Muscle of arm (tissue), 14 donors: ENCODE measurements at places on chromosomes 2 and 18. TPM values are rescaled to one million over a fixed set of nuclear protein-coding genes. Genes with fewer than 3 reads are reported as not detected.

DNA sequence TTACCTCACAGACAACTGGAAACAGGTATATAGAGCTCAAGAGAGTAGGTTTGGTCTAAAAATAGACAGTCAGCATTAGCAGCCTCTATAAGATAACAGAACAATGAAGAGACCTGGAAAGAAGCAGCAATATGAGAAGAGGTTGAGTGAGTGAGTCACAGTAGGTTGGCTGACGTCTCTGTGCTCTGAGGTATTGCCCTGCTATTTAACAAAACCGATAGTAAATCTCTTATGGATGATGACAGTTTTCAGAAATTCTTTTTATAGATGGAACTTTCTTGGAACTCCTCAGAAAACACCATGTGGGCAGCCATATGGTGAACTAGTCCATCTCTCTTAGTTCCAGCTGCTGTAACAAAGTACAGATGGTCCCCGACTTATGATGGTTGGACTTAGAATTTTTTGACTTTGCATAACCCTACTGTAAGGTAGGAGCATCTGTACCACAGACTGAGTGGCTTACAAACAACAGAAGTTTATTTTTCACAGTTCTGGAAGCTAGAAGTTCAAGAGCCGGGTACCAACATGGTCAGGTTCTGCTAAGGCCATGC is 123.5 kb downstream of the MBD2 start:
- no peak for DNase-seq

DNA sequence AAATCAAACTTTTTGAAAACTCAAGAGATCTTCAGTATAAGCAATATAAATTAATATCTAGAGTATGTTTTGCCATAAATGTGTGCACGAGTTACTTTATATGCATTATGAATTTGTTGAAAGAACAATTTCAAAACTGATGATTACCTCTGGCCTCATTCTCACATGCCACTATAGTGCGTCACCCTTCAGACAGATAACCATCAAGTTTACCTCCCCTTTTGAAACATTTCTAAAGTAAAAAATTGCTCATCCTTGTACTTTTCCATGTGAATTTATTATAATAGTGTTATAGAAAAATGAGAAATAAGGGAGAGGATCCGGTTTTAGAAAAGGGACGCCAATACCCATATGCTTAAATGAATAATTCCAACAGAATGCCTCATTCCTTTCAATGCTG is 38.3 kb downstream of the ZEB2 start:
- DNase-seq: no peak

GRCh38 chr2:189366349-189366748 is 74.9 kb upstream of the WDR75 start:
- no peak for DNase-seq

- DNase-seq: no peak
Measured at GRCh38 chr2:158273791-158274190, 172.1 kb downstream of the UPP2 start.

- DNase-seq: no peak
Measured at GRCh38 chr2:200159357-200159707, 147.2 kb upstream of the SPATS2L start.

DNA sequence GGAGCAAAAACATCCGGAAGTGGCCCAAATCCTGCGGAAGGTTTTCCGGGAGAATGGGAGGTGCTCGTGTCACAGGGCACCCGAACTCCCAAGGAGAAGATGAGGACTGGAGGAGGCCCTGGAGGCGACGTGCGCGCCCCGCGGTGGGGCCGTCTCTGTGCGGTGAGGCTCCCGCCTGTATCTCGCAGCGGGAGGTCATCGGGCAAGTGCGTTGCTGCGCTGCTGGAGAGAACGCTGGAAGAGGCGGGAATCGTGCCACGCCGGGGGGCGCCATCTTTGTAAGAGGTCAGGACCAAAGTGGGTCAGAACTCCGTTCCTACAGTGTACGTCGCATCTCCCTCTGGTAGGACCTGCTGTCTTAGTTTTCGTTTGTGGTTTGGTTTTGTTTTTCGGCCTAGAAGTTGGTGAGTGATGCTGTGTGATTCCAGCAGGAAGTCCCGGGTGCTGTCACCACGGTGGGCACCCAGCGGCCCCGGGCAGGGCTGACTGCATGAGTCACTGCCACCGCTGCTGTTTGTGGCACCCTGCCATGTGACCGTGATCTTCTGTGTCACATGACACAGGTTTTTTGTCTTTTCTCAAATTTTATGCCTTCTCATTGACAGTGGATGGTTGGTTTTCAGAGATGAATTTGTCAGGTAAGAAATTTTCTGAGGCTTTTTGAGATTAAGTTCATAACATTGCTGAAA is 21.5 kb upstream of the ATP9B start:
- DNase-seq: no peak

DNA sequence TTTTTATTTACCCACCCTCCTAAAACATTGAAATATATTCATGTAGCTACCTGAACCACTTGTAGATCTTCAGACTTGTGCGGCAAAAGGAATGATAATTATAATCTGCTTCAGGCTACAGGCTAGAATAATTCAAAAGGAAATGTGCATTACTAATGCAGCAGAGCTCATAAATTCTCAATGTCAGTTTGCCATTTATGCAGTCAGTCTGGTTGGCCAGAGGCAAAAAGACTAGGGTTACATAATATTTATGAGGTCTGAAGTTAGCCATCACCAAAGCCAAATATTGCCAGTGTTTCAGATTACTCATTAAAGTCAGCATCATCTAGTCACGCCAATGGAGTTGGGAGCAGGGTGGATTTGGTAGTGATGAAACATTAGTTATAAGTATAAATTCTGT is 38.9 kb downstream of the METAP1D start:
- no peak for DNase-seq

- no peak for DNase-seq
Measured at GRCh38 chr18:6589923-6590322, 139.6 kb upstream of the ARHGAP28 start.

GRCh38 chr18:11548916-11549551 is 60.4 kb upstream of the SLC35G4 start:
- DNase-seq: peak; percentile 68

- no peak for DNase-seq
Measured at GRCh38 chr2:226794751-226795171, 4.9 kb downstream of the IRS1 start.

DNA sequence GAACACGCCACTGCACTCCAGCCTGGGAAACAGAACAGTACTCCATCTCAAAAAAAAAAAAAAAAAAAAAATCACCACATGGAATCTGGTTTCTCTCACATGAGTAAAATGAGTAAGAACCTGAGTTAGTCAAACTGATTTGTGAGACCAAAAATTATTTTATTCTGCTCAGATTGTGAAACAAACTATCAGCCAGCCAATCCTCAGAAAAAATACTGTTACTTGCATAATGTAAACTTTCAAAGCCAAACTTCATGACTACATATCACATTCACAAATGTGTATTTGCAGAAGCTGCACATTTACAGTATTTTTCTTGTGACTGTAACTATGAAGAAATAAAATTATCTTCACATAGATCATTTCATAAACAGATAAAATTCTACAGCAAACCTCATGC is 23.2 kb downstream of the SUMO1 start:
- DNase-seq: no peak

- no peak for DNase-seq
Measured at GRCh38 chr2:57602733-57603132, 443.9 kb upstream of the VRK2 start.

- DNase-seq: no peak
Measured at GRCh38 chr18:59416818-59417217, 57.8 kb upstream of the LMAN1 start.

- DNase-seq: no peak
Measured at GRCh38 chr18:74281011-74281979, 10.5 kb downstream of the CYB5A start.

DNA sequence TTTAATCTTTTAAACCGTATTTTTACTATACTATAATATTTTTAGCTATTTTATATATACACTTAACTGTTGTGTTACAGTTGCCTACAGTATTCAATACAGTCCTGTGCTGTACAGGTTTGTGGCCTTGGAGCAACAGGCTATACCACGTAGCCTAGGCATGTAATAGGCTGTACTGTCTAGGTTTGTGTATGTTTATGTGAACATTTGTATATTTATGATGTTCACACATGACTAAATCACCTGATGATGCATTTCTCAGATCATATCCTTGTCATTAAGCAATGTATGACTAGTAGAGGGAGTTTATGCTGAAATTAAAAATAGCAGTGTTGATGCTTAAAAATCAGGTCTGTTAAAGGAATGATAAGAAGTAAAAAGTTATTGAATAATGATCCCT is 92.3 kb upstream of the RANBP2 start:
- no peak for DNase-seq

- DNase-seq: no peak
Measured at GRCh38 chr18:52340406-52341102, 557 bp downstream of the DCC start.

DNA sequence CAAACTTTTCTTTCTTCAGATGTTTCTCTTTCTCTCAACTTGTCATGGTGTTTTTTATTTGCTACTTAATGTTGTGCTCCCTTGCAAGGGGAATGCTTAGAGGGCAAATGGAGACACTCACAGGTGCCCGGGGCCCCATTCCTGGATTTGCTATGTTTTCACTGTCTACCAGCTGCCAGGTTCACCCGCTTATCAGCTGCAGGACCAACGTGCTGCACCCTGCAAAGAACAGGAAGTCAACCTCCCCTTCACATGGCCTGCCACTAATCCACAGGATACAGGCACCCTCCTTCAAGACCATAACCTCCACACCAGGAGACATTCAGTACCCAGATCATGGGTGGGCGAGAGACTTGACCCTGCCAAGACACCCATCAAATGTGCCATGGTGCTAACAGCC is 237.6 kb upstream of the STON1 start:
- DNase-seq: no peak

GRCh38 chr2:98063291-98063854 is 23.6 kb upstream of the VWA3B start:
- DNase-seq: no peak

The SPDYA gene
- polyA plus RNA-seq: 2.1 TPM

The MXD1 gene
- 6.5 TPM for polyA plus RNA-seq

The R3HDM1 gene
- polyA plus RNA-seq: 45.7 TPM

The OBSL1 gene
- polyA plus RNA-seq: 93.2 TPM

The CD207 gene
- polyA plus RNA-seq: 0.91 TPM

The RGPD4 gene
- not detected for polyA plus RNA-seq

The CREG2 gene
- 3.6 TPM for polyA plus RNA-seq

The DYSF gene
- polyA plus RNA-seq: 135 TPM
